ENCODE measurements at places on chromosomes 11 and 22. TPM values are rescaled to one million over a fixed set of nuclear protein-coding genes. Genes with fewer than 3 reads are reported as not detected.

Gene NEFH
- 343 TPM for polyA plus RNA-seq

Gene TMEM191C
- 4.4 TPM for polyA plus RNA-seq

Gene CASP5
- not detected for polyA plus RNA-seq

Gene MMP3
- polyA plus RNA-seq, result not detected

Gene MRGPRX3
- polyA plus RNA-seq, result not detected

Gene ROBO4
- not detected for polyA plus RNA-seq

Gene RIMBP3C
- polyA plus RNA-seq, result not detected

Gene CHRDL2
- polyA plus RNA-seq, result not detected
